Lower lobe of right lung (tissue), 2 donors: ENCODE measurements at places on chromosomes 12 and 14. TPM values are rescaled to one million over a fixed set of nuclear protein-coding genes. Genes with fewer than 3 reads are reported as not detected.

The TSPAN19 gene
- total RNA-seq, result 6.6 TPM

- DNase-seq, result no peak
These were observed 25.1 kb upstream of the CDK17 start for GRCh38 chr12:96425321-96425720.

- DNase-seq, result no peak
These were observed 16.3 kb upstream of the MDM1 start for GRCh38 chr12:68348419-68348818.

- DNase-seq, result no peak
These were observed 13.0 kb upstream of the VPS37B start for GRCh38 chr12:122908915-122909314.
